Esophagus mucosa (tissue), 1 donor: ENCODE measurements at places on chromosomes 4 and X. TPM values are rescaled to one million over a fixed set of nuclear protein-coding genes. Genes with fewer than 3 reads are reported as not detected.
A peak's percentile ranks its signal among the peaks of the same experiment; 100 is the strongest.

CLDN22 gene
- total RNA-seq, result 0.16 TPM

- ATAC-seq, result no peak
These were observed 14.7 kb downstream of the UNC5C start for GRCh38 chr4:95534032-95534431.

FGFR3 gene
- 150 TPM for total RNA-seq

DNA sequence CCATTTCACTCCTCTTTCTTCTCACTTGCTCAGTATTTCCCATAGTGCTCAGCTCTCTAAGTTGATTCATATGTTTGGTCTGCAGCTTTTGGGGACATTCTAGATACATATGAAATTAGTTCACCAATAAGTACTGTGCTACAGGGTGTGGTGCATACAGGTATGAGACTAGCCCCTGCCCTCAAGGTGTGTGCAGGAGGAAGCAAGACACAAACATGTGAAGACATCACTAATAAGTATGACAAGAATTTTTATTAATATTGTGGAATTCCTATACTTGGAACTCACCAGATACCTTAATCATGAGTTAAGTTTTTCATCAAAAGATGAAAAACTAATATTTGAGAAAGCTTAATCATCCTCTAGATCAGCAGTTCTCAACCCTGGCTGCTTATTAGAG is 505.2 kb downstream of the ZNF674 start:
- no peak for ATAC-seq

TEX11 gene
- total RNA-seq, result not detected

DRD5 gene
- not detected for total RNA-seq

DNA sequence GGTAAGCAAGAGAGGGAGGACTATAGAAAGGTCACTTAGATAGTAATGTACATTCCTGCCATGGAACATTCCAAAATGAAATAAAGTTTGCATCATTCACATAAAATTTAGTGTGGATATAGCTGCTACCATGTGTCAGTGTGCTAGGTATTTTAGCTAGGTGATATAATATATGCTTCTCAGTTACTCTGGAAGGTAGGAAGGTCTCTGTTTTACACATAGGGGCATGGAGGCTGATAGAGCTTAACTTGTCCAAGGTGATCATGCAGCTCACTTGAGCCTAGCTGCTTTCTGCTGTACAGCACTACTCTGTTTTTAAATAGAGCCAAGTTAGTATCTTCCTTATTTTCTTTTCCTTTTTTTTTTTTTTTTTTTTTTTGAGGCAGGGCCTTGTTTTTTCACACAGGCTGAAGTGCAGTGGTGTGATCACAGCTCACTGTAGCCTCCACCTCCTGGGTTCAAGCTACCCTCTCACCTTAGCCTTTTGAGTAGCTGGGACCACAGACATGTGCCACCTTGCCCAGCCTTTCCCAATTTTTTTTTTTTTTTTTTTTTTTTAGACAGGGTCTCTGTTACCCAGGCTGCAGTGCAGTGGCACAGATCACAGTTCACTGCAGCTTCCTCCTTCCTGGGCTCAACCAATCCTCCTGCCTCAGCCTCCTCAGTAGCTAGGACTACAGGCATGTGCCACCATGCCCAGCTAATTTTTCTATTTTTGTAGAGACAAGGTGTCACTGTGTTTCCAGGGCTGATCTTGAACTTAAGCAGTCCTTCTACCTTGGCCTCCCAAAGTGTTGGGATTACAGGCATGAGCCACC is 10.4 kb downstream of the AFF1 start:
- no peak for ATAC-seq

GRCh38 chrX:41026702-41027078 is 58.6 kb upstream of the USP9X start:
- ATAC-seq, result no peak

DNA sequence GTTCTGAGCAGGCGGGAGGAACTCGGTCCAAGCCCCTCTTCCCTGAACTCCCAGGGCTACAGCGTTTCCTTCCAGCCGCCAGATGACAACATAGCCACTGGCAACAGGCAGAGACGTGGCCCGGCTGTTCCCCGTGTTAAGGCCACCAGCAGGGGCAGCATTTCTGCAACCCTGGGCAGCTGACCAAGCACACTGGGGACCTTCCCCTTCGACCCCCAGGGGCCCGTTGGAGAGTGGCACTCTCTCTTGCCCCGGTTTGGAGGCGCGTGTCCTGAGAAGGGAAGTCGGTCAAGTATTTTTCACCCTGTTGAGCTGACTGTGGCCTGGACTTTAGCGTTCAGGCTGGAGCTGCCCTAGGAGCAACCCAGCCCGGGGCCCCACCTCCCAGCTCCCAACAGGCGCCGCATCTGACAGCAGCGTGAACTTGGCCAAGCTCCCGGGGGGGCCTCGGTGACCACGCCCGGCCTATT is 37.6 kb downstream of the ZBTB49 start:
- no peak for ATAC-seq

- ATAC-seq, result no peak
These were observed 26.2 kb downstream of the ASB5 start for GRCh38 chr4:176242764-176243347.

DNA sequence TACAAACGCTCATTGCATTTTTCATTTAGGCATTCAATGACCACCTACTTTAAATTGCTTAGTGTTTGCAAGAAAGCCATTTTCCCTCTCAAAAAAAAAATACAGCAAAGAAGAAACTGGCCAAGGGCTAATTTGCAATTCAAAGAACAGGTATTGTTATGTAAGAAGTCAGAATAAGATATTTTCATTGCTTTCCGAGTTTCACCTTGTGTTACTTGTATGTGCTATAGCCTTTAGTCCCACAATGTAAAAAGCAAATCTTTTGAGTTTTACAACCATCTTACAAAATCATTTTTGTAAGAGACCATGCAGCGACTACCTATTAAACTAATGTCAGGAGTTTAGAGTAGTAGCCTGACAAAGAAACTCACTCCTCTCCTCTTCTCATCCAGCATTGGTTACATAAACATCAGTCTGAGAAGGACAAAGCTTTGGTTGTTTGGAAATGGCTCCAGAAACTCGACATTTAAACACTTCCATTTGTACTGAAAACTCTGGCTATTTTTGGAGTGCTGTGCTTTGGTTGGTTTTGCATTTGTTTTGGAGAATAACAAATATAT is 15.3 kb downstream of the TENM3 start:
- no peak for ATAC-seq

DNA sequence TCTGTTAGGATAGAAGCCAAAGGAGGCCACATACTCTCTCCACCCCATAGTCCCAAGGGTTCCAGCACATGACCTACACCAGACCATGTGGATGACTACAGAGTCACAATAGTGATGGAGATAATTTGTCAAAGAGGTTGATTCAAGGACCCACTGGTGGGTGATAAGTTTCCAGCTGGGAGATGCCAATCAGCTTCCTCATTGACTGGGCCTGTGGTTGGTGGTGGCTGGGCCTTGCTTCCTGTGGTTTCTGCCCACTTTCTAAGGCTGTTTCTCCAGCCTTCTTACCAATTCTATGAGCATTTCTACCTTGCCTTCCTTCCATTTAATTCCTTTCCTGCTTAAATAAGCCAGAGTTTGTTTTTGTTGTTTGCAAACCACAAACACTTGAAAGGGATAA is 95.5 kb upstream of the CPEB2 start:
- ATAC-seq, result no peak

GRCh38 chr4:10106421-10107039 is 10.1 kb downstream of the WDR1 start:
- ATAC-seq, result peak; percentile 84
